Articular chondrocyte of knee joint (primary cell): ENCODE measurements at places on chromosomes 1 and 21. TPM values are rescaled to one million over a fixed set of nuclear protein-coding genes. Genes with fewer than 3 reads are reported as not detected.

Gene PERM1
- total RNA-seq = 0.13 TPM in 1 of 2 replicates, not detected in the other

Gene ATXN7L2
- total RNA-seq = 1.6 and 2.4 TPM in 2 replicates

Gene CDCA8
- total RNA-seq = 6.5 and 10.4 TPM in 2 replicates

Gene LCE2B
- not detected in 2 replicates for total RNA-seq

Gene PTPN14
- total RNA-seq = 79.3 and 99.9 TPM in 2 replicates

Gene LIX1L
- 44.6 and 45.1 TPM in 2 replicates for total RNA-seq

Gene CR1L
- total RNA-seq = not detected in 2 replicates

Gene NAV1
- 86.9 and 102 TPM in 2 replicates for total RNA-seq

Gene SEC16B
- 5.7 and 6.0 TPM in 2 replicates for total RNA-seq

Gene WNT3A
- total RNA-seq = not detected in 2 replicates

Gene PTPRF
- total RNA-seq = 22.5 and 30.6 TPM in 2 replicates

Gene TENT5C
- 7.3 and 8.0 TPM in 2 replicates for total RNA-seq

Gene ACTN2
- total RNA-seq = not detected in 2 replicates

Gene OR14K1
- total RNA-seq = not detected in 2 replicates

Gene CDA
- 10.1 and 15.0 TPM in 2 replicates for total RNA-seq

Gene SPATA21
- not detected in 2 replicates for total RNA-seq

Gene MEAF6
- 61.8 and 69.2 TPM in 2 replicates for total RNA-seq

Gene TAS1R3
- total RNA-seq = under 0.01 and 0.22 TPM in 2 replicates

Gene PHLDA3
- 67.7 and 69.9 TPM in 2 replicates for total RNA-seq

Gene PDC
- not detected in 2 replicates for total RNA-seq

Gene MARK1
- total RNA-seq = 0.78 and 1.4 TPM in 2 replicates

Gene ITGB2
- total RNA-seq = 5.9 and 19.7 TPM in 2 replicates

Gene PADI3
- not detected in 2 replicates for total RNA-seq

Gene GNAT2
- 0.13 and 0.22 TPM in 2 replicates for total RNA-seq

Gene MEX3A
- 0.91 and 1.1 TPM in 2 replicates for total RNA-seq
